ENCODE measurements at places on chromosomes 5 and 9.

- DNase-seq, result no peak
These were observed 14.6 kb upstream of the LMX1B start for GRCh38 chr9:126599047-126599650.

- DNase-seq, result no peak
These were observed 32.7 kb upstream of the STARD4 start for GRCh38 chr5:111545031-111545430.

DNA sequence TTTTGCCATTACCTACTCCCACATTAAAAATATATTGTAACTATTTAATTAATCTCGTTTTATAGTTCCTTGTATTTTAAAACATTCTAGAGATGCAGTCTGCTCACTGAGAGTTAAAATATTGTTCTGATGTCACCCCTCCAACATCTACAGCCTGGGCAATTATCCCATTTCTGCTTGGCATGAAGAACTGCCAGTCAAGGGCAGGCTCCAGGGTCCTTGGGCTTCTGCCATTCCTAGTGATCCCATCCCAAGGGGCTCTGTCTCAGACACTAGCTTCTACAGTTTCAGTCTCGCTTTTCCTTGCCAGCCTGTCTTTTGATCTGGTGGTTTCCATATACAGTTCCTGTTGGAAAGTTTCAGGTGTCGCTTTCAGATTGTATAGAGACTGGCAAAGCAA, 287.2 kb downstream of the TMEM232 start:
- DNase-seq, result no peak

GRCh38 chr5:43039471-43040286, 440 bp downstream of the ANXA2R start:
- no peak for DNase-seq

DNA sequence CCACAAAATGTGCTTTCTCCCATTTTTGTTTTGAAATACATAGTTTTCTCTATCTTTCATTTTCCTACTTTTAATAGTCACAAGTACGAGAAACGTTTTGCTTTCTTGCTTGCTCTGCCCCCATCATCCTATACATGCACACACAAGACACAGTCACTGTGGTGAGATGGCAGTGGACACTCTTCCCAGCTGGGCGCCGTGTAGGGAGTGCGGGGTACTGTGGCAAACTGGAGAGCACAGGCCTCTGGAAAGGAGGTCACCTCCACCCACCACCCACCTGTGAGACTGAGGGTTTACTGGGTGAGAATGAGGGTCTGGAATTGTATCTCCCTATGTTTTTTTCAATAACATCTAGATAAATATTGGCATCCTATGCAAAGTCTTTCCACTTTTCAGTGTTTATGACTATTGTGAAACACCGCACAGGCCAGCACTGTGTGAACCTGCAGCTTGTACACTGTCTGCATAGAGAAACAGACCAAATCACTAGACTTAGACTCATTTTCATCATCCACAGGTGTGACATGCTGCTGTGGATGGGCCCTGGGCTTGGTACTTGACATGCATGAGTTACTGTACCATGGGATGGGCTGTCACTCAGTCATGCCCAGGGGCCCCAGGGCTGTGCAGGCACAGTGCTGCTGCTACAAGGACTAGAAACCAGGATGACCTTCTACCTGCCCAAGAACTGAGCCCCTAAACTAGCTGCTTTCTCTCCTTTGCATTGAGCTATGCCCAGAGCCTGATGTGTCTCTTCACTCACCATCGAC, 118.1 kb upstream of the LMX1B start:
- DNase-seq, result no peak

DNA sequence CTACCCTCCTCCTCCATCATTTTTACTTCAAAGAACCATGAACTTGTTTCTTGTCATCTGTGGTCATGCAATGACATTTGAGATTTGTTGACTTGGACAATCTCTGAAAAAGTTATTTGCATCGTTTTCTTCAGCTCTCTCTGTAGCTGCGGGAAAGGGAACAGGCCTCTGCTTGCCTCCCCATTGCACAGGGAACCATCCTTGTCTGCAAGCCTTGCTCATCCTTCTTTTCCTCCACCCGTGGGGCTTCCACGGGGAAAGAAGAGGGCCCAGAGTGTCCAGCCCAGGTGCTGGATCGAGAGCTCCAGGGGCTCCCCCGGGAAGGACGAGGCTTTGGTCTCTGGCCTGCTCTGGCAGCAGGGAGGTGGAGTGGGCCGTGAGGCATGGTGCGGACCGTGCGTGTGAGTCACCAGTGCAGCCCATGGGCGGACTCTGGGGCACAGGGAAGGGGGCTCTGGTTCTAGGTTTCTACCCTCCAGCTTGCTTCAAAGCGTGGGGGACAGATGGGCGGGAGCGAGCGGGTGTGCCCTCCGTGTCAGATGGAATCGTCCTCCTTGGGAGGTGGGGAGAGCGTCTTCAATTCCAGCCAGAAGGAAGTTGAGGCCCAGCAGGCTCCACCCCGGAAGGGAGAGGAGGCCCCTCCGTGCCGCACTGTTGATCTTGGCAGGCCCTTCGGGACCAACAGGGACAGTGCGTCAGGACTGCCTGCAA, 6.0 kb upstream of the IRX4 start:
- no peak for DNase-seq

- DNase-seq, result no peak
These were observed 471.1 kb downstream of the PLK2 start for GRCh38 chr5:57988813-57989212.

GRCh38 chr5:76393035-76393680, 9.9 kb upstream of the IQGAP2 start:
- DNase-seq, result no peak

DNA sequence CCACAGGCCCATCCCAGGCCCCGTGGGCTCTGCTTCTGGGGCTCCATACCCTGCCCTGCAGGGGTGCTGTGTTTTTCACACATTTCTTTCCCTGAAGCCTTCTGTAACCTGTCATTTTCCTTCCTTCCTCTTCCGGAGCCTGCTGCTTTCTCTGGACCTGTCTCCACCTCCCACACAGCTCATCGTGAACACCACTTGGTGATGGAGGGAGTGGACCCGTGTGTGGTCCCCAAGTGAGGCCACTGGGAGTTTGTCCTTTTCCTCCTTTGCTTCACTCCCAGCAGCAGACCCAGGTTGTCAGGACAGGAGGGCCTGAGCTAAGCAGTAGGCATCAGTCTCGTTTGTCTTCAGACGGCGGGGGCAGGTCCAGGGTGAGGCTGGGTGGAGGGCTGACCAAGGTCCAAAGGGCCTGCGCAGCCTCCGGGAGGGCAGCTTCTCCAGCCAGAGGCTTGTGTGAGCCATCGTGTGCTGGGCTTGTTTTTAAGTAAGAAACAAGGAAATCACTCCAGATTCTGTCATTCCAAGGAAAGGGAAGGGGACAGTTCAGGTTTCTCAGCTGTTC, 5.8 kb upstream of the POMT1 start:
- no peak for DNase-seq

GRCh38 chr9:115350548-115350947, 232.6 kb upstream of the TNC start:
- DNase-seq, result no peak

DNA sequence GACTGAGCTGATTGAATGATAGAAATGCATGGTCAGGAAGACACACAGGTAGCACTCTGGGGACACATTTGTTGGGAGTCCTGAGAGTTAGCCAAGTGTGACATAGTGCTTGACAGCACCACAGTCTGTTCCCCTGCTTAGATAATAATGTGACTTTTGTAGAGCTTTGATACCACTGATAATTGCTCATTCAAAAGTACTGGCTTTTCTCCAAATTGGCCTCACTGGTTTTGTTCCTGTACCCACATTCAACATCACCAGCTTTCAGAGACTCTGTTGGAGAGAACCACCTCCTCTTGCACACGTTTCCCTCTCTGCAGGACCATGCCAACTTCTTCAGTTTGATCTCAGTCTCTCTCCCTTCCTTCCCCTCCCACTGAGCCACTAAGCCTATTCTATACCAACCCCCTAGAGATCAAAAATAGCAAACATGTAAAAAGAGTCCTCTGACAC, 52.5 kb upstream of the IL7R start:
- DNase-seq, result no peak

DNA sequence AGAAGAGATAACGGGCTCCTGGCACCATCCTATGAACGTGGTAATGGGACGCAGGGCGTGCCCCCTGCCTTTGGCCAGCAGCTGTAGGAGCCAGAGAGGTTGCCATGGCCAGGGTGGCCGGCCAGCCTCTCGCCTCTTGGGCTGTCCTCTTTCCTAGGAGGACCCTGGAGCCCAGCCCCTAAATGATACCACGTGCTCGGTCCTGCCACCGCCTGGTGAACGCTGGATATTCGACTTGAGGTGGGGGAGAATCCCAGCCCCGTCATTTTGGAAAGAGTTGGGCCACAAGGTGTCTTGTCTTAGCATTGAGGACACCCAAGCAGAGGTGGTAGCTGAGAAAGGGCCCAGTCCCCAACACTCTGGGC, 391 bp upstream of the NRG2 start:
- no peak for DNase-seq

DNA sequence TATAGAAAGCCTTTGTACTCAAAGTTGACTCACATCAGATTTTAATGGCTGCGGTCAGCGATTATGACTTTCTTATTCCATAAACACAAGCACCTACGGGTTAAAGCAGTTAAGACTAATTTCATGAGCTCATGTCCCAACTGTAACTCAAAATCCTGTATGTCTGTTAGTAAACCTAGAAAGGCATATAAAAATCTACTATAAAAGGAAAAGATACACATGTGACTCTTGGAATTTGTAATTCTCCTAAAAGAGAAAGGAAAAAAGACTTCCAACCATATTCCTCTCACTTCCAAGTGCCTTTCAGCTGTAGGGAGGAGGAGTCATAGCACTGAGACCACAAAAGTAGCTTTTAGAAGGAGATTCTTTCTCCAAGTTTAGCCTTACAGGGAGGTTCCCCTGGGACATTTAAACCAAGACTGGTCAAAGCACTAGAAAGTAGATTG, 129.1 kb downstream of the EBF1 start:
- DNase-seq, result no peak

DNA sequence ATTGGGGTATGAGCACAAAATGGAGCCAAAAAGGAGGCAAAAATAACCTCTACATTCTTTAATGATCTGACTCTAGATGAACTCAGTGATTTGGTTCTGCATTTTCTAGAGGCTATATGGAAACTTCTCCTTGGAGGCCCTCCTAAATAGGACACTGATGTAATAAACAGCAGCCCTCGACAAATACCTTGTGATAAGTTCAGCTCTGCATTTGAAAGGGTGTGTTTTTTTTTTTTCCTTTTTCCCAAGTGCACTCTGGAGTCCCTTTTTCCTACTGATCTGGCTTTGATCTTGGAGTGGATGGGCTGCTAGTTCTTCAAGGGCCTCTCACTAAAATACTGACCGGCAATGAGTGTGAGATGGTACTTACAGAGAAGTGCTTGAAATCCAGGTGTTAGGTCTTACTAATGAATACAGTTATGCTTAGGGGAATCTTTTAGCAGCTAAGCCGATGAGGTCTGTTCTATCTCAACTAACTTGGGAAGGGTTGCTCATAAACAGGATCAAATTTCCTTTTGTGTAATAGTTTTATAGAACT, 161.7 kb downstream of the MAST4 start:
- DNase-seq, result no peak

- no peak for DNase-seq
These were observed 728.0 kb upstream of the C9orf72 start for GRCh38 chr9:28301281-28301680.

DNA sequence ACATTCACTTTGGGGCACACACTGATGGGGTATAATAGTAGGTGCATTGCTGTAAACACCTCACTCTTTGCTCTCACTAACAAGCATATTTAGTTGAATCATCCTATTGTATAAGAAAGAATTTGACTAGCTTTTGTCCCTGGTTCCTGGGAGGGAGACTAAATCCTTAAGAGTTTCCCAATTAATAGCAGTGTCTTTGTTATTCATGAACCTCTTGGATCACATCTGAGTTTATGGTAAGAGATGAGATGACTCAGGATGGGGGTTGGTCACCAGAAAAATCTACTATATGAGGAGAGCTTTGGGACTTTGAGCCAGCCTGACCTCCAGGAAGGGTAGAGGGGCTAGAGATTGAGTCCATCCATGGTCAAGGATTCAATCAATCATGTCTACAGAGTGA, 56.8 kb downstream of the PUM3 start:
- DNase-seq, result peak; percentile 21

- peak; percentile 60 for DNase-seq
These were observed 5.1 kb upstream of the PHYKPL start for GRCh38 chr5:178237431-178238312.

DNA sequence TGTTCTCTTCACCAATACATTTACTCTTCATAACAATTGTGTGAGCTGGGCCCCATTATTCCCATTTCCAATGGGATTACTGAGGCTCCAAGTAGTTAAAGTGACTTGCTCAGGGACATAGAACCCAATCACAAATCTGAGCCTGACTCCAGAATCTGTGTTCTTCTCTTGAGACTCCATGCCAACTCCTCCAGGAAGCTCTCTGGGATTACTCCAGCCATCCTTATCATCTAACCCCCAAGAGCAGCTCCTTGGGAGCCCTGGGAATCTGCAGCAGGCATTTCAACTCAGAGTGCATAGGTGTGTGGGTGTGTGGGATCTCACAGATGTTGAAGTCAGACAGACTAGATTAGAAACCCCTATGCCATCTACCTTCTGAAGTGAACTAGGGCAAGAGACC, 131.4 kb upstream of the BOD1 start:
- no peak for DNase-seq

DNA sequence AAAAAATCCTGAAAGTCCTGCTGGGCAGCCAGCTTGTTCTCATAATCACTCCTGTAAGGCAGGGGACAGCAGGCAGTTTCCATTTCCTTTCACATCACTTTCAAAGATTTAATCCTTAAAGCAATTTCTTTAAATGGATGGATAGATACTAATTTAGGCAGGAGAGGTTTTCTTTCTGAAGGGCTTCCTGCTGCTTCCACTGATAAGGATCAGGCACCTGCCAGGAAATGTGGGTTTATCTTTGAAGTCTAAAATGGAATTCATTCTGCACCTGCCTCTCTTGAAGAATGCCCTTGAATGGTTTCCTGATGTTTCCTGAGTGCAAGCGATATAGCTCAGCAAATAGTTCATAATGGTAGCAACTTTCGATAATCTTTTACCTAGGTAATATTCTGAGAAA, 64.5 kb downstream of the STARD4 start:
- no peak for DNase-seq

DNA sequence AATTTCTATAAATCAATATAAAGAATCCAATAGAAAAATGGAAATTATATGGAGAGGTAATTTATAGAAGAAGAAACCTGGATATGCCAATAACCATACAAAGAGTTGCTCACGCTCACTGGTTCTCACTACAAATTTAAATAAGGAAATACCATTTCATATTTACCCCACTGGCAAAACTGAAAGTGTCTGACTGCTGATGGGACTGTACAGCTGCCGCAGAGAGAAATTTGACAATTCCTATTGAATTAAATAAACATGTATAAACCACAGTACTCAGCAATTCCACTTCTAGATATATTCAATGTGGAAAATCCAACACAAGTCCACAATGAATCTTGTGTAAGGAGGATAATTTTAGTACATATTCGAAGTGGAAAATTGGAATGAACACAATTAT, 830.4 kb upstream of the GRAMD2B start:
- DNase-seq, result no peak

GRCh38 chr5:152572812-152573211, 167.7 kb upstream of the NMUR2 start:
- no peak for DNase-seq
